Astrocyte of the hippocampus (primary cell): ENCODE measurements at places on chromosomes 4 and X.

DNA sequence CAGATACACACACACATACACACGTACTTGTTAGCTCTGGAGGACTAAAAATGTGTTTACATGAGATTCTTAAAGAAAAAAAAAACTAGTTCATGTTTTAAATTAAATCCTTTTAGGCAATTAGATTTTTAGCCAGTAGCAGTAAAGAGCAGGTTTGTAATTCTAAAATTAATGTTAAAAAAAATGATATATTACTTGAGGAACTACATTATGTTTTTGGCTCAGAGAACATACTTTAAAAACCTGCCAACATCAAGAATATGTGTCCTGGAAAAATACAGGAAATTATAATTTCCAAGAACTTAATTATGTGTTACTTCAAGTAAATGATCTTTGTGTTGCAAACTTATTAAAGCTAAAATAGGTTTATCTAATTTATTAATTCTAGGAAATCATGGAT, 594.3 kb upstream of the PCDH7 start:
- no peak for DNase-seq

DNA sequence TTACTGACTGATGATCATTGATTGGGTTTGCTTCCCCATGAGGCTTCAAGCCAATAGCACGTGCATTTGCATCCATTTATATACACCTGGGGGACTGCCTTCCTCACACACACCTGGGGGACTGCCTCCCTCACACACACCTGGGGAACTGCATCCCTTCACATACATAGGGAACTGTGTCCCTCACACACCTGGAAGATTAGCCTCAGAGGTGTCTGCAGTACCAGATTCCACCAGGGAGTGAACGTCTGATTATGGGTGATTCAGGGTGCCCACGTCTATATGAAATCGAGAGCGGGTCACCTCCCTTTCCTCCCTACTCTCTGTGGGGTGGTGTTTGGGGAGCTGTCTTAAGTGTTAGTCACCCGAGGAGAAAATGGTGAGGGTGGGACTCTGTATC, 16.9 kb downstream of the CD99 start:
- no peak for DNase-seq

DNA sequence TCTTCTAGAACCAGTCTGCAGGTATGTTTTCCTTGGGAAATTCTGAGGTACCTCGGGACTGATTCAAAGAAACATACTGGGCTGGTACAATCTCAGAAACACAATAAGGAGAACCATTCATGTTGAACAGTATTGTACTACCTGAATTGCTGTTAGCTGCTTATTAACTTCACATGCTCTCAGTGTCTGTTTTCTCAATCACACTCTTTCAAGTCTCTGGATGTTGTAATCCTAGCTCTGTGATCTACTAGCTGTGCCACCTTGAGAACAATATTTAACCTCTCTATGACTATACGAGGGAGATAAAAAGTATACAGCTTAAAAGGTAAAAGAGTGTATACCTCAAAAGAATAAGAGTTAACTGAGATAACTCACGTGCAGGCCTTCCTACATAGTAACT, 10.3 kb downstream of the CCDC158 start:
- DNase-seq: no peak

DNA sequence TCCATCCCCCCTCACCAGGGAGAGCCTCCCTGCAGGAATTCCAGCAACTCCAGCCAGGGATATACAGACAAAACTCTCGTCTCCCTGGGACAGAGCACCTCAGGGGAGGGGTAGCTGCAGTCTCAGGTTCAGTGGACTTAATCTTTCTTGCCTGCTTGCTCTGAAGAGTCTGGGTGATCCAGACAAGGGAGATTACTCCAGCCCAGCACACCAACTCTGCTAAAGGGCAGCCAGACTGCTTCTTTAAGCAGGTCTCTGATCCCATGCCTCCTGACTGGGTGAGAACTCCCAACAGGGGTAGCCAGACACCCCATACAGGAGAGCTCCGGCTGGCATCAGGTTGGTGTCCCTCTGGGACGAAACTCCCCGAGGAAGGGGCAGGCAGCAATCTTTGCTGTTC, 888.7 kb downstream of the RAB28 start:
- no peak for DNase-seq

- no peak for DNase-seq
These were observed 39.0 kb downstream of the BCOR start for GRCh38 chrX:40058719-40059118.

DNA sequence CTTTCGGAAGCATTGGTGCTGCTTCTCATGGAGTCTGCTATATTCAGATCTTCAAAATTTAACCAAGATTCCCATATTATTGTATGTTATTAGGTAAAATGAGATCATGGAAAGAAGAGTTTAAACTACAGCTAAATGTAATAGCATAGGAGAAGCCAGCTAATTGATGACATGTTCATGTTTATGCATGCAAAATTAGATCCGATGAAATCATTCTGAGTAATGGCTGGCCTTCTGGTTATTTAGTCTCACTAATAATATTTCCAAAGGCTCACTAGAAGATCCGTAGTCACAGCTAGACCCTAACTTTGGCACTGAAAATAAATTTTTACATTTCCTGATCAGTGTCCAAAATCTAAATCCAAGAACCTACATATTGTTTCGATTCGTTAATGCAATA, 19.8 kb upstream of the PHKA2 start:
- DNase-seq: no peak

GRCh38 chr4:17762726-17763125, 18.7 kb downstream of the FAM184B start:
- DNase-seq: peak; percentile 49

GRCh38 chr4:47468706-47469365, 5.3 kb upstream of the COMMD8 start:
- peak; percentile 63 for DNase-seq

GRCh38 chr4:11727903-11728564, 299.3 kb upstream of the HS3ST1 start:
- DNase-seq: no peak

DNA sequence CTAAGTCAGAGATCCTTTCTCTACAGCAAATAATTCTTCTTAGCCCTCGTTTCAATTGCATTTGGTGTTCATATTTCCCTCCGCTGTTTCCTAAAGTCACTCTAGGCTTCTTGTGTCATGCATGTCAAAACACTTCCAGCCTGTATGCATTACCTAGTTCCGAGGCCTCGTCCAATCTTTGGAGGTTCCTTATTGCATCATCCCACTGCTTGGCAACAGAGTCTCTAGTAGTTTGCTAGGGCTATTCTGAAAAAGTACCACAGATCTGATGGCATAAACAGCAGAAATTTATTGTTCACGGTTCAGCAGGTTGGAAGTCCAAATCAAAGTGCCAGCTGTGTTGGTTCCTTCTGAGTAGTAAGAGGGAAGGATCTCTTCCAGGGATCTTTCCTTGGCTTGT, 5.9 kb downstream of the H2BW2 start:
- DNase-seq: no peak
